Fibroblast of the aortic adventitia (primary cell): ENCODE measurements at places on chromosomes 7 and 10.
A peak's percentile ranks its signal among the peaks of the same experiment; 100 is the strongest.

GRCh38 chr7:45181991-45182855 lies 24.6 kb downstream of the RAMP3 start:
- no peak for DNase-seq

- DNase-seq, result no peak
These were observed 620.1 kb upstream of the MGMT start for GRCh38 chr10:128846927-128847326.

DNA sequence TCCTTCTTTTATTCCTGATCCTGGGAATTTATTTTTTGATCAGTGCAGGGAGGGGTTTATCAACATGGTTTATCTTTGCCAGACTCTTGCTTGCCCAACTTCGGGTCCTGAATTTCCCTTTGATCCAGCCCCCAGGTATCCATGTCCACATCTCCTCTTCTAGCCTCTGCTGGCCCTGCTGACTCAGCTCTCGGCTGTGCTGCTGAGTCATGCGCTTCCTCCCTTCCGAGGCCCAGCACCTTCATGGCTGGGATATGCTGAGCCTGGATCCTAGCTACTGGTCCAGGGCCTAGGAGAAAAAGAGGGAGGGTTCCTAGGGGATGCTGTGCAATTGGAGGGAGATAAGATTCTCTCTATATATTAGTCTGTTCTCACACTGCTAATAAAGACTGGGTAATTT lies 380.7 kb upstream of the SHH start:
- DNase-seq, result no peak

GRCh38 chr10:16968416-16969041 lies 151.3 kb upstream of the RSU1 start:
- peak; percentile 85 for DNase-seq

DNA sequence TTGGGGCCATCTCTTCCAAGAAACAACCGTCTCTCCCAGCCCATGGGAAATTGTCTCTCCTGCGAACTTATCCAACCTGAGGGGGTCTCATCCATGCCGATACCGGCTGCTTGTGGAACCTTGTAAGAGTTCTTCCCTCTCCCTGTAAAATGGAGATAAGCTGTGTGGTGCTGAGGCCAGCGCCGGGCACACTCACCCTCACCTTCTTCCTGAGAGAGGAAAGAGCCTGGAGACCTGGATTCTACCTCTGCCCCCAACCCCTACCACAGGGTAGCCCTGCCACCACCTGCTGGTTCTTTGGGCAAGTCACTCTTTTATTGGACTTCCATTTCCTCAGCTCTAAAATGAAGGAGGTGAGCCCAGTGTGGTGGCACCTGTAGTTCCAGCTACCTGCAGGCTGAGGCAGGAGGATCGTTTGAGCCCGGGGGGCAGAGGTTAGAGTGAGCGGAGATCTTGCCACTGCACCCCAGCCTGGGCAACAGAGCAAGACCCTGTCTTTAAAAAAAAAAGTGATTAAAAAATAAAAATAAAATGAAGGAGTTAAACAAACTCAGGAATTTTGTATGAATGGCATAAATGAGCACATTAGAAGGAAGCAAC lies 38.4 kb upstream of the PSAP start:
- DNase-seq, result no peak

- DNase-seq, result no peak
These were observed 605.7 kb downstream of the TYW1 start for GRCh38 chr7:67602246-67602887.

GRCh38 chr10:69861251-69862240 lies 59.8 kb downstream of the COL13A1 start:
- peak; percentile 96 for DNase-seq

DNA sequence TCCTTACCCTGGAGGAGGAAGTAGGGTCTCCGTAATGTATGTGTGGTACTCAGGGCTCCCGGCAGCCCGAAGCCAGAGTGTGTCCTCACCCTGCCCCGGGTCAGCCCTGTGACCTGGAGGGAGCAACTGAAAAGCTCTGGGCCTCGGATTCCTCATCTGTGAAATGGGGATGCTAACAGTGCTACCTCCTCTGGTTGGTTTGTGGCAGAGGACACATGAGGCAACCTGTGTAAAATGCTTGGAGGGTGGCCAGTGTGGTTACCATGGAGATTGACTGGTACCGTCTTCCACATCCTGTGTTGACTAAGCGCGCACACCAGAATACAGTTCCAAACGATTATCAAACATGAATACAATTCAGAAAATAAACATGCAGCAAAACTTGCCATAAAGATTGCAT lies 163.8 kb upstream of the KLF6 start:
- no peak for DNase-seq

GRCh38 chr7:108459922-108460551 lies 3.8 kb upstream of the NRCAM start:
- peak; percentile 56 for DNase-seq

DNA sequence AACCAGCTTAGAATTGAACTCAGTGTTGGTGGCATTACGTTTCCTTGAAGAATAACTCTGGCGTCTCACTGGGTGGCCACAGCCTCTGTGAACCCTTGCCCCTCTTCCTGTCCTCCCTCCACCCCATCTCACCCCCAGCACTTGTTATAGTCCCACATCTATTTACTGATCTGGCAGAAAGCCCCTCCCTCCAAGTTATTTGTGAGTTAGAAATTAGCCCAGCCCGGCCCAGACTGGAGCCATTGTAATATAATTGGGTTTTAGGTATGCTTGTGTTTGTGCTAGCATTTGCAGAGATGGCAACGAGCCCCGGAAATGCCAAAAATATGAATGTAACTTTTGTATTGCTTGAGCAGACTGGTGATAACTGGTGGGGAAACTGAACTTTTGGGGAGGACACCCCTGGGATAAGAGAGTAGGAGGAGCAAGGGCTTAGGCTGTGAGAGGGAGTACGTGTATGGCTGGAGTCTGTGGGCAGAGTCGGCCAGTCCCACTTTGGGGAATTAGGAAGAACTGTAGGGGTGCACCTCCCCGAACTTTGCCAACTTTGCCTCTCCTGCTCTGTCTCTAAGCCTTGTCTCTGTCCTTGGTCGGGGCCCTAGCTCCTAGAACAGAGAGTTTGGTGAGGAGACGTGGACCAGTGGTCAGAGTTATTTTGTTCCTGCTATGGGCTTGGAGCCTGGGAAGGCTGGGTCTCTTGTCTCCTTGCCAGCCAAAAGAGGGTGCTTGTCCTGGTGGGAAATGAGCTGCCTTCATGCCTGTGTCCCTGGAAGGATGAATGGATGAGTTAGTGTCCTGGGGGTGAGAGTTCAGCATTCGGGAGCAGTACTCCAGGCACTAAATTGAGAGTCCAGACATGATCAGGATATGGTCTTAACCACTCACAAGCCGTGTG lies 19.3 kb upstream of the TRIM8 start:
- DNase-seq, result peak; percentile 70

GRCh38 chr7:112873831-112874553 lies 83.8 kb upstream of the TMEM168 start:
- no peak for DNase-seq

- no peak for DNase-seq
These were observed 36.6 kb downstream of the TCERG1L start for GRCh38 chr10:131274883-131275282.

- peak; percentile 49 for DNase-seq
These were observed 42.5 kb upstream of the LCOR start for GRCh38 chr10:96789571-96790108.

DNA sequence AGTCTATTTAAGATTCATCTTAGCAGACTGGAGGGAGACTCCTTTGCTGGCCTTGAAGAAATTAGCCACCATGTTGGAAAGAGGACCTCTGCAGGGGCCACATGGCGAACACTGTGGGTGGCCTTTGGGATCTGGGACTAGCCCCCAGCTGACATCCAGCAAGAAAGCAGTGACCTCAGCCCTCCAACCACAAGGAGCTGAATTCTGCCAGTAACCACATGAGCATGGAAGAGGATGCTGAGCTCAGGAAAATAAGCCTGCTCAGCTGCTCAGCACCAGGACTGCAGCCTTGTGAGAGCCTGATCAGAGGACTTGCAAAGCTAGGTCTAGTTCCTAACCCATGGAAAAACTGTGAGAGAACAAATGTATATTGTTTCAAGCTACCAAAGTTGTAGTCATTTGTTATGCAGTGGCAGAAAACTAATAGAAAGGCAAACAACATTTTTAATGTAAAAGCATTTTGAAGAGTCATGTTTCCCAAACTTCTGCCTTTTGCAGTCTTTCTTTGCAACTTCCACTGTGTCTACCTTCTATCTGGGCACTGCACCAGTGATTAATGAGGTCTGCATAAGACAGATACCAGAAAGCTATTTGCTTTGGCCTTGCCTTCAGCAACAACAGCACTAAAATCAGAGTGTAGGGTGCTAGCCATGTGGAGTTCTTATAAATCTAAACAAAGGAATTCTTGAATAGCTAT lies 183.7 kb downstream of the FGFR2 start:
- no peak for DNase-seq

- DNase-seq, result no peak
These were observed 65.1 kb downstream of the MINDY3 start for GRCh38 chr10:15795036-15795792.

GRCh38 chr7:115475761-115476385 lies 554.0 kb downstream of the MDFIC start:
- DNase-seq, result no peak

- DNase-seq, result no peak
These were observed 31.2 kb downstream of the SEC61A2 start for GRCh38 chr10:12160664-12161063.

DNA sequence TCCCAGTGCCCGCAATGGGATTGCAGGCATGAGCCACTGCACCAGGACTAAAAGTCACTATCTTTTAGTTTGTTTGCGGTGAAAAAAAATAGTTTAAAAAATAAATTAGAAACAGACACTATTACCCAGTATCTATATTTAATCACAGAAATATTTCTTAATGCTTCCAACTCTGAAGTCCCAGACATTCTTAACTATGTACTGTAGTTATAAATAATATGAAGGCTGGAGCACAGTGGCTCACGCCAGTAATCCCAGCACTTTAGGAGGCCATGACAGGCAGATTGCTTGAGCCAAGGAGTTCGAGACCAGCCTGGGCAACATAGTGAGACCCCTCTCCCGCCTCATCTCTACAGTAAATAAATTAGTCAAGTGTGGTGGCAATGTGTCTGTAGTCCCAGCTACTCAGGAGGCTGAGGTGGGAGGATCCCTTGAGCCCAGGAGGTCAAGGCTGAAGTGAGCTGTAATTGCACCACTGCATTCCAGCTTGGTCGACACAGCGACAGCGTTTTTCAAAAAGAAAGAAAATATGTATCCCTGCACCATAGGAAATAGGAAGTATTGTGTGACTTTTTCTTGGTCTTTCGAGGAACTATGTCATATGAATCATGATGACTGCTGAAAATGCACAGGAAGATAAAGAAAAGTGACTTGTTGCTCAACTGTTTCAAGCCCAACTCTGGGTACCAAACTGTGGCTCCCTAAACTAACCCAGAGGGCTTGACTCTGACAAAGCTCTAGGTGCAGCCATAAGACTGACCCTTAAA lies 74.9 kb upstream of the STEAP1B start:
- peak; percentile 68 for DNase-seq

DNA sequence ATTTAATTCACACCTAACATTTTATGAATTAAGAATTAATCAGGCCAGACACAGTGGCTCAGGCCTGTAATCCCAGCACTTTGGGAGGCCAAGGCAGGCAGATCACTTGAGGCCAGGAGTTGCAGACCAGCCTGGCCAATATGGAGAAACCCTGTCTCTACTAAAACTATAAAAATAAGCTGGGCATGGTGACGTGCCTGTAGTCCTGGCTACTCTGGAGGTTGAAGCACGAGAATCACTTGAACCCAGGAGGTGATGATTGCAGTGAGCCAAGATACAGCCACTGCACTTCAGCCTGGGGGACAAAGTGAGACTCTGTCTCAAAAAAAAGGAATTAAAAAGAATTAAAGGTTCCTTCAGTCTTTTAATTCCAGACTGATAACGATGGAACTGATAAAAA lies 11.1 kb downstream of the LARP4B start:
- no peak for DNase-seq

GRCh38 chr10:51176976-51177695 lies 102.8 kb downstream of the PRKG1 start:
- DNase-seq, result peak; percentile 90

GRCh38 chr10:104033966-104034365 lies 51.7 kb downstream of the COL17A1 start:
- DNase-seq, result no peak

DNA sequence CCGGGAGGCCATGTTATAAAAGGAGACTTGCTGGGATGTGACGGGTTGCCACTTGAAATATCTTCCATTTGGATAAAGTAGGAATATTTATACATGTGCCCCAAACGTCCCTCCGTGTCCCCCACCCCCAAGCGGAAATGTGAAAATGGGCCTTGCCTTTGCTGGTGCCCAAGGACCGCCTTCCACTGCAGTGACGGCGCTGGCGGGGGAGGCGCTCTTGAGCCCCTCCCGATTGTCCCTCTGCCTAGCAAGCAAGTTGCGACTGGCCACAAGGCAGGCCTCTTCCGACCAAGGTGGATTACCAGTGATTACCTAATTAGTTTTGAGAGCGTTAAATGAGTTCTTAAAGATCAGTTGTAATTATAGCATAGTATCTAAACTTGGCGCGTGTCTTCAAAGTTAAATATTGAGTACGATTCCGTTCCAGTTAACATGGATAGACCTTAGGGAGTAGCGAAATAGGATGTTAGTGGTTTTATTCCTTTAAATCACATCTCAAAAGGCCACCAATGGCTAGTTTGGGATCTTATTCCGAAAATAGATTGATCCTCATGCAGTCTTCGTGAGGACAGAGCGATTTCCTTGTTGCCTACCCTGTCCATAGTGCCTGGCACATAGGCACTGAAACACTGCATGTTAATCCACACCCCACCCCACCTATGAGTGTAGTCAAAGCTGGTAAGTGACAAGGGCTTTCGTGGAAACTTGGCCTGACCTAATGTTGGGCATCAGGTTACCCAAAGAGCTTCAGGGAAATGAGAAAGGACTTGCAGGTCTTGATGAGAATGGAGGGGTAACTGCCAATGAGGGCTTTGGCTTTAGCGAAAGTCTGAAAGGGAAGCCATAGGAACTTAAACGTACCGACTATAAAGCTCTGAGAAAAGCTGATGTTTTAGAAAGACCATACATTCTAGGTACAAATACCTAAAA lies 1.1 kb downstream of the PPIA start:
- peak; percentile 83 for DNase-seq

- DNase-seq, result no peak
These were observed 123.4 kb upstream of the ZNF746 start for GRCh38 chr7:149620961-149621360.

- DNase-seq, result no peak
These were observed 43.5 kb upstream of the ZMIZ1 start for GRCh38 chr10:79025199-79025832.

- no peak for DNase-seq
These were observed 7.1 kb downstream of the FOXK1 start for GRCh38 chr7:4689151-4689550.

GRCh38 chr7:73895626-73896025 lies 34.7 kb downstream of the TMEM270 start:
- peak; percentile 62 for DNase-seq

GRCh38 chr10:79445977-79446757 lies 743 bp upstream of the ZCCHC24 start:
- no peak for DNase-seq
